NCI-H2081 treated with DMSO at 0.1 percent for 48 hours (cell line): ENCODE measurements at places on chromosomes 2 and 18.

- DNase-seq, result no peak
Observed at GRCh38 chr2:238913931-238914647, 66.2 kb downstream of the TWIST2 start.

- DNase-seq, result no peak
Observed at GRCh38 chr18:910247-910646, 5.6 kb downstream of the ADCYAP1 start.

GRCh38 chr2:219508971-219509779 lies 5.1 kb upstream of the ASIC4 start:
- DNase-seq, result no peak

DNA sequence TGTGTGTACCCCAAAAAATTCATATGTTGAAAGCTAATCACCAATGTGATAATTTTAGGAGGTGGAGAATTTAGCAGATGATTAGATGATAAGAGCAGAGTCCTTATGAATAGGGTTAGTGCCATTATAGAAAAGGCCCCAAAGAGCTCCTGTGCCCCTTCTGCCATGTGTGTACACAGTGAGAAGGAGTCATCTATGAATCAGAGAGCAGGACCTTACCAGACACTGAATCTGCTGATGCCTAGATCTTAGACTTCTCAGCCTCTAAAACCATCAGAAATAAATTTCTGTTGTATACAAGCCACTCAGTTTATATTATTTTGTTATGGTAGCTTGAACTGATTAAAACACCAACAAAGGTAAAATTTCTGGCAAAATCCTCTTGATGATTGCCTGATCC lies 560.0 kb upstream of the CDH2 start:
- DNase-seq, result no peak

GRCh38 chr18:7642331-7642890 lies 75.3 kb downstream of the PTPRM start:
- no peak for DNase-seq
